ENCODE measurements at places on chromosomes 3 and 15. TPM values are rescaled to one million over a fixed set of nuclear protein-coding genes. Genes with fewer than 3 reads are reported as not detected.

DNA sequence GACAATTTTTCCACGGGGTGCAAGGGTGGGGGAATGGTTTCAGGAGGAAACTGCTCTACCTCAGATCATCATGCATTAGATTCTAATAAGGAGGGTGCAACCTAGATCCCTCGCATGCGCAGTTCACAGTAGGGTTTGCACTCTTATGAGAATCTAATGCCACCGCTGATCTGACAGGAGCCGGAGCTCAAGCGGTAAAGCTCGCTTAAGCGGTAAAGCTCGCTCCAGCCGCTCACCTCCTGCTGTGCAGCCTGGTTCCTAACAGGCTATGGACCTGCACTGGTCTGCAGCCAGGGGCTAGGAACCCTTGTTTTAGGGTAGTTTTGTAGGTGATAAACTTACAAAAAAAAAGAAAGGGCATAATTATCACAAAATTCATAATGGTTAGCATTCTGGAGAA is 53.9 kb upstream of the RYR3 start:
- no peak overlapping the region for H3K27ac ChIP-seq
- no peak overlapping the region for H3K4me3 ChIP-seq
- H3K4me1 ChIP-seq: no peaks in the 10 kb centered on the region
- no peaks in the 10 kb centered on the region for H3K27me3 ChIP-seq

DNA sequence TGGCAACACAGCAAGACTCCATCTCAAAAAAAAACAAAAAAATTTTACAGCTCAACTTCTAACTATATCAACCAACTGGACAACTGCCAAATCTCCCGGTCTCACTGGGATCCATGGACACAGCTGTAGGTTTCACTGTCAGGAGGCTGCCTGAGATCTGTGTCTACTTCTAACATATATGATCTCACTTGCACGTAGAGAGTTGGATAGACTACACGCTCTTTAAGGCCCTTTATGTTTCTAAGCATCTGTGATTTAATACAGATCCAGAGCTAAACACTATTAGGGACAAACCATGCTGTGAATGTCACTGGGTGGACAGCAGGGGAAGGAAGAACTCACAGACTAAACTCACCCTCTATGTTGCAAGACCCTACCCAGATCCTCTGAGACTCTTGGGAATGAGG is 13.0 kb upstream of the APOD start:
- H3K36me3 ChIP-seq: no peaks in the 10 kb centered on the region
- DNase-seq: no peak
- peaks cover 35% of the 10 kb centered on the region for H3K27me3 ChIP-seq
- H3K27ac ChIP-seq: no peak overlapping the region

GRCh38 chr3:72255791-72256559 is 471.0 kb upstream of the PROK2 start:
- no peak overlapping the region for H3K4me3 ChIP-seq
- H3K27ac ChIP-seq: no peak overlapping the region
- peaks cover 8% of the 10 kb centered on the region for H3K4me1 ChIP-seq

GRCh38 chr3:193498215-193498614 is 56.5 kb downstream of the ATP13A4 start:
- no peaks in the 10 kb centered on the region for H3K4me1 ChIP-seq
- DNase-seq: no peak
- no peaks in the 10 kb centered on the region for H3K27me3 ChIP-seq
- H3K36me3 ChIP-seq: no peaks in the 10 kb centered on the region

- H3K27ac ChIP-seq: no peak overlapping the region
- no peak overlapping the region for H3K4me3 ChIP-seq
- no peak for DNase-seq
- peaks cover 5% of the 10 kb centered on the region for H3K4me1 ChIP-seq
- H3K27me3 ChIP-seq: peaks cover 53% of the 10 kb centered on the region
- H3K36me3 ChIP-seq: no peaks in the 10 kb centered on the region
Observed at GRCh38 chr3:32885283-32885901, 66.1 kb upstream of the CCR4 start.

- no peaks in the 10 kb centered on the region for H3K4me1 ChIP-seq
- H3K27me3 ChIP-seq: no peaks in the 10 kb centered on the region
- H3K36me3 ChIP-seq: no peaks in the 10 kb centered on the region
- no peak overlapping the region for H3K4me3 ChIP-seq
- DNase-seq: no peak
Observed at GRCh38 chr3:112654979-112655378, 14.0 kb upstream of the CCDC80 start.

- no peaks in the 10 kb centered on the region for H3K36me3 ChIP-seq
- no peaks in the 10 kb centered on the region for H3K27me3 ChIP-seq
Observed at GRCh38 chr15:57455929-57456328, 79.6 kb downstream of the CGNL1 start.

DNA sequence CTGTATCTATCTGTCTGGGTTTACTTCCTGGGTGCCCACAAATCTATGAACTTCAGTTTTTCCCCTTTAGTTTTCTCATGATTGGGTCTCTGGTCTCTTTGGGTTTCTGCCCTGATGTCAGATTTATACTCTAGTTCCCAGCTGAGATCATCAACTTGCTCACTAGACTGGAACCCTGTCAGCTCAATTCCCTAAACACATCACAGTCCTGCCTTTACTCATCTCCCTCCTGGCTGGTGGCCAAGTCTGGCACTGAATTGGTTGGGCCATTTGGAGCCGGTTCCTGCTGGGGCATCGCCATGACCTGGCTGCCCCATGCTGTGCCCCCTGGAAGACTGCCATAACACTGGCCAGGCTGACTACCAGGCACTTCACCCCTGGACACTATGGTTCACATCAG is 345.3 kb downstream of the CHST2 start:
- H3K4me1 ChIP-seq: no peaks in the 10 kb centered on the region
- no peaks in the 10 kb centered on the region for H3K36me3 ChIP-seq
- no peak overlapping the region for H3K27ac ChIP-seq
- DNase-seq: no peak
- no peak overlapping the region for H3K4me3 ChIP-seq

DNA sequence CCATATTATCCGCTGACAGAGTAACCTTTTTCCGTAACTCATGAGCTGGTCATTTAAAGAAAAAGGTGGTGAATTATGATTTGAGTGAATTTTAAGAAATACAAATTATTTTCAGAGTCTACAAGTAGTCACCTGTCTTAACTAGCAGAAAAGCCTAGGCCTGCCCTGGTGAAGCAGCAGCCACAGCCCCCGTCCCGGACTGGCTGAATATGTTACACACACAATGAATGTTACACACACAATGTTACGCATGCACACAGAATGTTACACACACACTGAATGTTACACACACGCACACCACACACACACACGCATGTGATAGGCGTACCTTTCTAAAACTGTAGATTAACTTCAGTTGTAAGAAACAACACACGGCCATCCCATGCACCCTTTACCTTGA is 77.8 kb downstream of the VGLL4 start:
- H3K4me3 ChIP-seq: no peak overlapping the region
- H3K4me1 ChIP-seq: peaks cover 13% of the 10 kb centered on the region
- DNase-seq: no peak
- no peak overlapping the region for H3K27ac ChIP-seq
- no peaks in the 10 kb centered on the region for H3K36me3 ChIP-seq

DNA sequence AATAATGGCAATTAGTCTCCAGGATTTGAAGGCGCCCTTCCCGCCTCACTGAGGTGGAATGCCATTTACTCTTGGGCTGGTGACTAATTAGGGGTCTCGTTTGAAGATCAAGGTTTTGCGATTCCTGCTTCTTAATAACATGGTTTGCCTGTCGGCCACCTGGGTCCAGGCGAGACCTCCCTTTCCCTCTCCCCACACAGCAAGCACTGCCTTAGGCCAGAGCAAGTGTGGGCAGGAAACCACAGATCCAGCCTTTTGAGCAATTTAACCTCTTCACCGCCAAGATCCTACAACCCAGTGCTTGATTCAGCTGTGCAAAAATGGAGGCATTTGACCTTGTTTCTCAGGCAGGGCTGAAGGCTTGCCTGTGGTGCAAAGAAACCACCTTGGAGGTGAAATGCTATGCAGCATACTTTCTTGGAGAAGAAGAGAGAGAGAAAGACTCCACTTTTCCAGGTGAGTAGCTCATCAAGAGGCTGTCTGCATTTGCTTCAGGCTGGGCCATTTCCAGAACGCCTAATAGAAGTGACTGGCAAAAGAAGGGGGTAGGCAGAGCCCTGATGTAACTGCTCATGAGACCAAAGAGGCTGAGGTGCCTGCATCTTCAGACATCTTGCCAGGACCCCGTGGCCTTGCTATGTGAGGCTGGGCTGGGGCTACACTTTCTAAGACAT is 34.1 kb upstream of the WNT5A start:
- no peak overlapping the region for H3K4me3 ChIP-seq
- H3K4me1 ChIP-seq: no peaks in the 10 kb centered on the region
- no peak for DNase-seq
- no peaks in the 10 kb centered on the region for H3K27me3 ChIP-seq
- no peaks in the 10 kb centered on the region for H3K36me3 ChIP-seq
- H3K27ac ChIP-seq: no peak overlapping the region

DNA sequence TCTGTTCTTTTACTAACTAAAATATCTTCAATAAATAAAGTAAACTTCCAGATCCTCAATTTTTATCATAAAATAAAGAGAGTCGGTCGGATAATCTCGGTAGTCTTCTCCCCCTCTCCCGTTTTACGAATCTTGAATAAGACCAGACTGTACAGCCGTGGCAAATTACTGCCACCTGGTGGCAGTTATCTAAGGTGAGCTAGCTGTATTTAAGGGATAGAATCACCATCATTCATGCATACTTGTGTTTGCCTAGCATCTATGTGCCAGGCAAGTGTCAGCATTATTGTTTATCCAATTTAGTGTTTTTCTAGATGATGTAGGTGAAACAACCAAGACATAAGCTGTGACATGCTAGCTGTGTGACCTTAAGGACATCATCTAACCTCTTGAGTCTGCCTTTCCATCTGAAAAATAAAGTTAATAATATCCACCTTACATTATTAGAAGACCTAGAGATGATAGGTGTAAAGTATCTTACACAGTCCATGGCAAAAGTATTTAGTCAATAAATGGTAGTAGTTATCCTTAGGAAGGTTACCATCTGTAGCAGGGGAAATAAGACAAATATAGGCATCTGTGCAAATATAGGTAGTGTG is 21.3 kb downstream of the DUT start:
- H3K4me1 ChIP-seq: no peaks in the 10 kb centered on the region
- H3K27me3 ChIP-seq: no peaks in the 10 kb centered on the region
- no peak overlapping the region for H3K4me3 ChIP-seq
- no peaks in the 10 kb centered on the region for H3K36me3 ChIP-seq
- DNase-seq: peak; percentile 63

GRCh38 chr3:119913021-119913420 is 131.1 kb downstream of the NR1I2 start:
- H3K27me3 ChIP-seq: no peaks in the 10 kb centered on the region
- H3K36me3 ChIP-seq: peaks cover 12% of the 10 kb centered on the region
- no peaks in the 10 kb centered on the region for H3K4me1 ChIP-seq
- no peak overlapping the region for H3K27ac ChIP-seq
- DNase-seq: no peak

DNA sequence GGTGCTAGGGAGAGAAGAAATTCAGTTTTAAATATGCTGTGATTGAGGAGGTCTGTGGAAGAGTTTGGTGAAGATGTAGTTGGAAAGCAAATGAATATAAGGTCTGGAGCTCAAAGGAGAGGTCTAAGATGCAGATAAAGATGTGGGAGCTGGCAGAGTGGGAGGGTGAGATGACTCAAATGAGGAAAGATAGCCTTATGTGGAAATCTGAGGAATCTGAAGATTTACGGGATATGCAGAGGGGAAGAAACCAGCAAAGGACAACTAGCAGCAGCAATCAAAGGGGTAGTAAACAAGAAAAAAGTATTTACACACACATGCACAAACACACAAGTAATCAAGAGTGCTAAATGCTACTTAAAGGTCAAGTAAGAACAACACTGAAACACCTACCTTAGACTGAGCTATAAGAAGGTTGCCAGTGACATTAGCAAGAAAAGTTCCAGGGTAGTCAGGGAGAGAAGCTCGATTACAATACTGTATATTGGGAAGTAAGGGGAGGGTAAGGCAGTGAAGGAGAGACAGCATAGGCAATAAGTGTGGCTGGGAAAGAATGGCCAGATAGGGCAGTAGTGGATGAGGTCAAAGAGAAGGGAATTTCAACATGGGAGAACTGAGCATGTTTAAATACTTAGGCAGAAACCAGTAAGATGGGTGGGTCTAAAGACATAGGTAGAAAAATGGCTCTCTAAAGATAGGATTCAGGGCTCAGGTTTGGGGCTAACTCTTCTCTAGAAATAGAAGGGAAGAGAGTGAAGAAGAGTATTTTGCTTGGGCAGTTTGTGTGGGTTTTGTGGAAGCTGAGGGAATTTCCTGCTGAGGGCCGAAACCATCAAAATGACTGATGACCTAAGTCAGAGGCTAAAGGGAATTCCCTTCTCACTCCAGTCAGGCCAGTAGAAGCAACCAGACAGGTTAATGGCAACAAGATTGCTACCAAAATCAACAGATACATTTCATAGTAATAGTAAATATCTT is 8.9 kb downstream of the CMTM6 start:
- no peak overlapping the region for H3K4me3 ChIP-seq
- H3K27me3 ChIP-seq: no peaks in the 10 kb centered on the region

- H3K27me3 ChIP-seq: no peaks in the 10 kb centered on the region
- DNase-seq: no peak
- H3K4me1 ChIP-seq: peaks cover 35% of the 10 kb centered on the region
- no peaks in the 10 kb centered on the region for H3K36me3 ChIP-seq
- H3K4me3 ChIP-seq: no peak overlapping the region
Observed at GRCh38 chr3:14228681-14229470, 50.3 kb downstream of the LSM3 start.

GRCh38 chr15:83504365-83504764 is 57.2 kb downstream of the SH3GL3 start:
- no peak overlapping the region for H3K4me3 ChIP-seq
- no peaks in the 10 kb centered on the region for H3K27me3 ChIP-seq
- peaks cover 9% of the 10 kb centered on the region for H3K4me1 ChIP-seq
- peak; percentile 25 for DNase-seq
- no peaks in the 10 kb centered on the region for H3K36me3 ChIP-seq

- H3K27me3 ChIP-seq: no peaks in the 10 kb centered on the region
- no peak for DNase-seq
- no peak overlapping the region for H3K27ac ChIP-seq
- H3K4me1 ChIP-seq: peaks cover 16% of the 10 kb centered on the region
Observed at GRCh38 chr3:194320100-194320499, 31.0 kb downstream of the CPN2 start.

DNA sequence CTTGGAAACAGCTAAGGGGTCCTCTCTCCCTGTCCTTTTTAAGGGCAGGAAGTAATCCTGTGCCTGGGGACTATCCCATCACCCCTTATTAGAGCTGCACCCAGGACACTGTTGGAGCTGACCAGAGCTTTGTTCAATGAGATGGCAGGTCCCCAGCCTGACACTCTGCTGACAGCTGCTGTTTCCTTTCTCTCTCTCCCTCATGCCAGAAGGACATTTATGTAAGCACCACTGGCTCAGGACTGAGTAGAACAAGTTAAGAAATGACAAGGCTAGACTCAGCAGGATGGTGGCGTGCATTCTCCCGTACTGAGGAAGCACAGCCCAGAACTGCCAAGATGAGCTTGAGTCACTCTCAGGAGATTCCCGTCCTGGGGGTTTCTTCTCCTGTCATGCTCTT is 17.3 kb downstream of the GJD2 start:
- DNase-seq: no peak
- 0 out of 3 replicates have a peak, but pooled peaks cover 2% of the 10 kb centered on the region for H3K27me3 ChIP-seq
- no peak overlapping the region for H3K27ac ChIP-seq
- H3K36me3 ChIP-seq: no peaks in the 10 kb centered on the region

The IMPG2 gene
- 0.09 TPM for total RNA-seq

The KNG1 gene
- total RNA-seq: 0.09 TPM

The FEZF2 gene
- total RNA-seq: not detected

The HIGD2B gene
- total RNA-seq: 0.22 TPM

The WDR93 gene
- total RNA-seq: not detected

The NTRK3 gene
- total RNA-seq: not detected
